ENCODE measurements at places on chromosomes 7 and 10.
A peak's percentile ranks its signal among the peaks of the same experiment; 100 is the strongest.

GRCh38 chr7:39691821-39692220 lies 68.4 kb downstream of the RALA start:
- no peak for DNase-seq

- no peak for DNase-seq
Measured at GRCh38 chr10:122102869-122103525, 114.0 kb downstream of the TACC2 start.

GRCh38 chr10:126225672-126226008 lies 162.6 kb downstream of the ADAM12 start:
- no peak for DNase-seq

- no peak for DNase-seq
Measured at GRCh38 chr10:28312572-28312971, 9.7 kb upstream of the MPP7 start.

- DNase-seq, result no peak
Measured at GRCh38 chr10:58431903-58432302, 46.7 kb downstream of the TFAM start.

DNA sequence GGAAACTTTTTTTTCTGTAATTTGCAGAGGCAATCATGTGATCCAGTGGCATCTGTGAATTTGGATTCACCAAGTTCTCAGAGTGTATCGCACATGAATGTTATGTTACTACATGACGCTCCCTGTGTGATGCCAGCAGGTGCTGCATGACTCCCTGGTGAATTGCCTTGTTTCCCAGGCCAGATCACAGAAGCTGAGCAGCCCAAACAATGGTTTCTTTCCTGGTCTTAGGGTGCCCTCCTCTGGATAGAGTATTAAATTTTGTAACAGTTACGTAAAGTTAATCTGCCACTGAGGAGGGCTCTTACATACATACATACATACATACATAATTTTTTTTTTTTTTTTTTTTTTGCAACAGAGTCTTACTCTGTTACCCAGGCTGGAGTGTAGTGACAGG lies 3.6 kb downstream of the ZSCAN21 start:
- peak; percentile 60 for DNase-seq

- DNase-seq, result no peak
Measured at GRCh38 chr7:25831831-25832411, 320.1 kb upstream of the NFE2L3 start.

DNA sequence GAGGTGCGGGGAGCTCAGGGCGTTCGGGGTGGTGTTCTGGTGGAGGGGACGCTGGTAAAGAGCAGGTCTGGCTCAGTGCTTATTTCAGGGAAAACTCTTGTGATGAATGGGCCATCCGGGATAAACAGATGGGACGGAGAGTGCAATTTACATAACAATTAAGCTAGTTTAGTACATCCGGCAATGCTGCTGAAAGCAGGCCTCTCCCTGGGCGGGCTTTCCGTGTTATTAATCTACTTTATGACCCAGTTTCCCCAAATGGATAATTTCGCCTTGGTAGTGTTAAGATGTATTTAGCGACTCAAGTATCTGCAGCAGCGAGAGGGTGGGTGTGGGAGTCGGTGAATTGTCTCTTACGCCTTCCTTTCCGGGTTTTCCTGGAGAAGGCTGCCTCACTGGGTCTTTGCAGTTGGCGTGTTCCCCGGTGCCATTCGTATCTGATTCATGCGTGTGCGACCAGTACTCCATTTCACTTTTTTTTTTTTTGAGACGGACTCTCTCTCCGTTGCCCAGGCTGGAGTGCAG lies 25.2 kb downstream of the FOXK1 start:
- DNase-seq, result no peak

DNA sequence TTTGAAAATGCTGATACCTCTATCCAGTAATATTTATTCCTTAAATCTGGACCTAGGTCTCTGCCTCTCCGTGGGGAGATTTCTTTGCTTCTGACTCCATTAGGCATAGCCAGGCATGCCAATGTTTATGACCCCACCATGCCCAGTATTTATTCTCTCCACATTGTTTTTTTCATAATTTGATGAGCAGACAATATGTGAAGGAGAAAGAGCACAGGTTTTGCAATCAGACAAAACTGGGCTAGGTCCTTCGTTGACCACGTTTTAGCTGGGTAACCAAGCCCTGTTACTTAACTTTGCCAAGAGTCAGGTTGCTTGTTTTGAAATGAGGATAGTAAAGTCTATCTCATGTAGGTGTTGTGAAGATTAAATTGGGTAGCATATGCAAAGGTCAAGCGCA lies 21.6 kb upstream of the PRPS1L1 start:
- DNase-seq, result no peak

DNA sequence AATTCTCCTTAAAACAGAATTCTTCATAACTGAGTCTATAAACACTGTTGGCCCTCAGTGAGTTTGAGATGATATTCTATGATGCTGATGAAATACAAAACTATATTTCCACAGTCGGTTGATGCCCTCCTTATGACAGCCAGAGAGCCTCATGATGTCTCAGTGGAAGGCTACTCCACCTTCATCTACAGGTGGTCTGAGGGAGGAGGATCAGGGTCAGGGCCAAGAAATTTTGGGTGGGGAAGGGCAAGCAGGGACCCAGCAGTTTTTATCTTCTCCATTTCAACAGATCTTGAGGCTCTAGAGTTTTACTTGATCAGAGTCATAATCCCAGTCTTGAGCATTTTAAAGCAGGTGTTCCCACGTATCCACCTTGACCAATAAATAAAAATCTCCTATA lies 90.8 kb downstream of the CCDC71L start:
- no peak for DNase-seq

DNA sequence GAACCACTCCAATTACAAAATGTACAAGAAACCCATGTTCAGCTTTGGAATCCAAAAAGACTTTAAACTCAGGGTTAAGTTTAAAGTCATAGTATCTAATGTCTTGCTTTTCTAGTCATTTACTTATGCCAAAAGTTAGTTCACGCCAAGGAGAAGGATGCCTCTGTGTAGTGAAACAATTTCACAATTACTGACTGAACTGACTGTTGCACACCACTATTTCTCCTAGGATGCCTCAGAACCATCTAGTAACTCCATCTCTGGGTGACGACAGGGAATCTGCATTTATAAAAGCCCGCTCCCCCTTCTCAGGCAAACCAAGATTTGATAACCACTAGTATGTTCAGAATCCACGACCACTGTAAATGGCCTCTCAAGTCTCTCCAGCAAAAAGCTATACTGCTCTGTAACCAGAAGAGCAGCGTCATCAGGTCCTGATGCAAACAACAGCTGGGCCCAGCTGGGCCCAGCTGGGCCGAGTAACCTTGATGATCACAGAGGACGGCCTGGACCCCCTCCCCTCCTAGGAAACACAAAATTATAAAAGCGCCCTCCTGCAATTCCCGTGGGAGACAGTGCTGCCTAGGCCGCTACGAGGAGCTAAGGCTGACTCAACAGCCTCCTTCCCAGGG lies 680 bp upstream of the ADO start:
- no peak for DNase-seq

- no peak for DNase-seq
Measured at GRCh38 chr10:78419481-78420265, 386.0 kb downstream of the RPS24 start.

- no peak for DNase-seq
Measured at GRCh38 chr10:6501931-6502330, 78.1 kb downstream of the PRKCQ start.

Measured in Jurkat, Clone E6-1 (cell line).